ENCODE measurements at places on chromosomes 3 and 15. TPM values are rescaled to one million over a fixed set of nuclear protein-coding genes. Genes with fewer than 3 reads are reported as not detected.

Gene TRH
- not detected for total RNA-seq

Gene TEX55
- 0.33 TPM for total RNA-seq

Gene RLBP1
- total RNA-seq: not detected

DNA sequence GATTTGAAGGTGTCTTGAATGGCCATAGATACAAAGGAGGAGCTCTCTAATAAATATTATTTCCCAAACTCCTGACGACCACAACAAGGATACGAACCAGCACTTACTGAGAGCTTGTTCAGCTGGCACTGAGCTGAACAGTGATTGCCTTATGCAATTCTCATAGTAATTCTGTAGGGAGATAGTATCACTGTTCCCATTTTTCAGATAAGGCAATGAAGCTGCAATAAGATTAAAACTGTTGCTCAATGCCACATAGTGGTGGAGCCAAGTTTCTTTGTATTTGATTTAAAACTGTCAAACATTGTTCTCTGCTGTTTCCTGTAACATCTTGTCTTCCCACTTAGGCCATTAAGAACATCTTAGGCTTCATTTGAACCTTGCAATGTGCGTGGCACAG is 163.9 kb downstream of the RPLP1 start:
- DNase-seq: no peak

DNA sequence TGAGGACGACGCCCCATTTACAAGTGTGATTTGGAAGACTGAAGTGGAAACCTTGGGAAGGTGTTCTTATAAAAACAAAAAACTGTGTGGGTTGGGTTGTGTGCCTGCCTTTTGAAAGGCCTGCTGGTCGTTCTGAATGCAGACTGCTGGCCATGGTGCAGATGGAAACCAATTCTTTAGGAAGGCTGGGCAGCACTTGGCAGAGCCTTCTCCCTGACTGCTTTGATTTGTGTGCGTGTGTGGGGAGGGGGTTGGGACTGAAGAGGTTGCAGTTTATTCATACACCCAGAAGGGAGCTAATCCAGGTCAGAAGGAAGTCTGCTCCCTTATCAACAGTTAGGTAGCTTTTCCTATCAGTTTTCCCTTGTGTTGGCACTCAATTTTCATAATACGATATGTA is 288.7 kb downstream of the SOX2 start:
- no peak for DNase-seq

DNA sequence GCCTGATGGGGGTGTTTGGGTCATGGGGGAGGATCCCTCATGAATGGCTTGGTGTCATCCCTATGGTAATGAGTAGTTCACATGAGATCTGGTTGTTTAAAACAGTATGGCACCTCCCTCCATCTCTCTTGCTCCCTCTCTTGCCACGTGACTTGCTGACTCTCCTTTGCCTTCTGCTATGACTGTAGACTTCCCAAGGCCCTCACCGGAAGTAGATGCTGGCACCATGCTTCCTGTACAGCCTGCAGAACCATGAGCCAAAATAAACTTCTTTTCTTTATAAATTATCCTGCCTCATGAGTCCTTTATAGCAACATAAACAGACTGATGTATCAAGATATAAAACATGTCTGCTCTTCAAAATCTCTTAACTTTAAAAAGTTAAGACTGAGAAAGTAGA is 96.1 kb downstream of the TFDP2 start:
- no peak for DNase-seq

Gene GATA2
- total RNA-seq: 26.8 TPM

Gene OGG1
- 38.7 TPM for total RNA-seq

DNA sequence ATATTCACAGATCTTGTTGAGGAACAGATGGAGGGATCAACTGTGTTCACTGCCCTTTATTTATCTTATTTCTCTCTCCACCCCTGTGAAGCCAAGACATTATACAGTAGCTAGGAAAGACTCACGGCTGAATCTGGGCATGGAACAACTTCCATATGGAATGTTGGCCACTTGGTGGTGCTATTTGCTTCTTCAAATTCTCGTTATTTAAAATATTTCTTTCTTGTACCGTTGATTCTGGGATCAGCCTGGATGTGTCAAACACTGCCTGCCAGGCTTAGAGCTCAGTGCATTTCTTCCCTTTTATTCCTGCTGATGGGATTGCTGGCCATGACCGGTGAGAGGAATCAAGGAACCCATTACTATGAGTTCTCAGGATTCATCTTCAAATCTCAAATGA is 17.5 kb upstream of the GASK1A start:
- DNase-seq: peak; percentile 80
